ENCODE measurements at places on chromosomes 6 and 20.
A peak's percentile ranks its signal among the peaks of the same experiment; 100 is the strongest.

DNA sequence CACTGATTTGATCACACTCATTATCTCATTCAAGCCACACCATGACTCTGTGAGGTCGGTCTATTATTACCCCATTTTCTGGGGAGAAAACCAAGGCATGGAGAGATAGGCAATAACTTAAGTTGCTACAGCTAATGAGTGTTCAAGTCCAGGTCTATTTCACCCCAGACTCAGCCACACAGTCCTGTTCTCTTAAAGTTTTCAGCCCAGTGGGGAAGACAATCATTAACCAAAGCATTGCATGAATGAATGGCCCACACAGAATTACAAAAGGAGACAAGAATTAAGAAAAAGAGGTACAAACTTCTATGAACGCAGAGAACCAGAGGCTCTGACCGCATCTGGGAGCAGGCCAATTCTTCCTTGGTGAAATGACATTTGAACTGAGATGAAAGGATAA lies 7.1 kb downstream of the BPI start:
- DNase-seq: no peak

GRCh38 chr20:54688476-54688875 lies 213.1 kb downstream of the DOK5 start:
- no peak for DNase-seq

- DNase-seq: no peak
These were observed 3.7 kb downstream of the TNFAIP3 start for GRCh38 chr6:137870744-137871247.

DNA sequence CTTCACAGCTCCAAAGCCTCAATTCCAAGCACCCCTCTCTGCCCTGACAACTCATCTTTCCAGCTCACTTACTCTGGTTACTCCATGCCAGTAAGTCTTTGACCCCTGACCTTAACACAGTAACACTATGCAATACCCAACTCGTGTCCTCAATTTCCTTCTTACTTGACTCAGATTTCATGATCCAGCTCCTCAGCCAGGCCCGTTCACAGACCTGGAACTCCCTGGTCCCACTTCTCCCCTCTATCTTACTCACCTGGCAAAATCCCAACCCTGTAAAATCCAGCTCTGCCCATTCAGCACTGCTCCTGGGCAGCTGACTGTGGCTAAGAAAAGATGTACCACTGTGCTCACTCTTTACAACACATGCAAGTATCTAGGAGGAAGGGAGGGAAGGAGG lies 7.9 kb downstream of the GNL1 start:
- DNase-seq: peak; percentile 11

DNA sequence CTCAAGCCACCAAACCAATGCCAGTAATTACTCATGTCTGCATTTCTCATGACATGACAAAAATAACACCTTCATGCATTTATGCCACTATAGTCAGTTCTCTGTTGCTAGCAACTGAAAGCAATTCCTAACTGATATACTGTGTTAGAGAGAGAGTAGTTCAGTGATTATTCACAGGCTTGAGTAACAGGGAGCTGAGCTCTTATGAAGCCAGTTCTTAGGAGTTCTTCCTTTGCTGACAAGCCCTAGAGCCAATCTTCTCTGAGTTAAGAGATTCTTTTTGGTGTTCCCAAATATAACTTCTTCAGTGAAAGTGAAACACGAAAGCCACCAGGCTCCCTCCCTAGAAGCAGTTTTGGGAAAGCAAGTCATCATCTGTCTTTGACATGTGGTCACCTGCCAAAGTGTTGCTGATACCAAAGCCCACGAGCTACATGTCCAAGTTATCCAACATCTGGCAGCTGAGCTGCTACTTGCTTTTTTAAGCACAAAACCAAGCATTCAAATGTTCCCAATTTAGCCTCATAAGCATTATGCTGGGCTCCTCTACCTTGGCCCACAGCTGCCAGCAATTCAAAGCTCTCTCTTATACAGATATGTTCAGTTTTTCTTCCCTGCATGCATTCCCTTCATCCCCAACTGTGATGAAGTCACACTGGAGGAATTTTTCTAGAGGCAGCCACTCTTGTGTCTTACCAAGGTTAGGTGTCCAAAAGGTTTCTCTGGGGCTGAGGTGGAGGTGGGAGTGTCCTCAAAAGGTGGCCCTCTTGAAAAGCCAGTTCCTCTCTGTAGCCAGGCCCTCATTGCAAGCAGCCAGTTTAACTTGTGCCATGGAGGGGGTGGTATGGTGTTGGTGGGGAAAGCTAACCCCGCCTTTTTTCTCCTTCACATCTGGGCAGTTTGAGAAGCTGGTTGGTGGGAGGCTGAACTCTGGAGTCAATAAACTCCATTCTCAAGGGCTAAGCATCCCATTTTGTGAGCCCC lies 92.7 kb upstream of the ARMC2 start:
- peak; percentile 20 for DNase-seq

- peak; percentile 47 for DNase-seq
These were observed 396.4 kb downstream of the BCKDHB start for GRCh38 chr6:80502871-80503270.

- no peak for DNase-seq
These were observed 295.0 kb downstream of the KCNQ5 start for GRCh38 chr6:72916906-72917305.

DNA sequence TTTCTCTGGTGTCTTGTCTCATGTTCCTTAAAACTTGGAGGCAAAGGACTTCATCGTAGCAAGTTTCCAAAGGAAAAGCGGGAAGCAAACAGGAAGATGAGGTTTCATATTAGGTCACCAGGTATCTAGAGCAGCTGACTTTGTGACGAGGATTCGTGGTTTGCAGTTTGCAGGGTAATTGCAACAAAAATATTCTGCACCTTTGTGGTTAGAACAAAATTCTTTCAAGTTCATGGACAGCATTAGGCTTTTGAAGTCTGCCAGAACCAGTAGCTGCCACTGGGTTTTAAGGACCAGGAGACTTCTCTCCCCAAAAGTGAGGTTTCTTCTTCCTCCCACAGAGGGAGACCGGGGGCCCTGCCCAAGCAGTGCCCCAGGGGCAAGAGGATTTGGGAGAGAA lies 63.4 kb downstream of the RPP40 start:
- DNase-seq: no peak

DNA sequence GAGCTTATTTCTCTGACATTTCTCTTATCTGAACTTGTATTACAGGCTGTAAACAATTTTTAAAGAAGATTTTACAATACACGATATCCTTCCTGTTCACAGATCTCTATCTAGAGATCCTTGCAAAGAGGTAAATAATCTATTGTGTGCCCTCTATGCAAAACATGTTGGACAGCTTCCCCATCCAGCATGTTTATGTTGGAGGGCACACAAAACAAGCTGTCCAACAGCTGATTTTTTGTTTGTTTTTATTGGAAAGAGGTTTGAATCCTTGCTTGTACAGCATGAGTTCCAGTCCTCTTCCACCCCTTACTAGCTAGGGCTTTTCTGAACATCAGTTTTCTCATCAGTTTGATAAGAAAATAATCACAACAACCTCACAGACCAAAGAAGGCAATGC lies 62.3 kb upstream of the SYNDIG1 start:
- no peak for DNase-seq

DNA sequence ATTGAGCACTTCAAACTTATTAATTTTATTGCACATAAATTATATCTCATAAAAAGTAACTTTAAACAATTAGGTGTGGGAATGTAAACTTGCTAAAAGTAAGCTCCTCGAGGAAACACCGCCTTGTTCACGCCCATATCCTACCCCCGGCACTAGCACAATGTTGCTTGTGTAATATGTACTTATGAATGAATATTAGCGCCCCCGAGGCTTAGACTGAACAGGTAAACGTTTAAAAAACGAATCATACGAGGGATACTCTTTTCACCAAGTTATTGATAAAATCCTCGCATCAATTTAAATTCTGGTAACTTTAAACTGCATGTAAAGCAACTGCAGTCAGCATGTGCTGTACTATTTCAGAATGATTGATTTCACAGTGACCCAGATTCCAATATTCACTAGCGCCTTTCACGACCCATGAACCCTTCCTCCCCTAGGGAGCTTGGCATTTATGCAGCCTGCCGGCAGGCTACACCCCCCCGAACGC lies 637 bp downstream of the TFB1M start:
- DNase-seq: peak; percentile 14

DNA sequence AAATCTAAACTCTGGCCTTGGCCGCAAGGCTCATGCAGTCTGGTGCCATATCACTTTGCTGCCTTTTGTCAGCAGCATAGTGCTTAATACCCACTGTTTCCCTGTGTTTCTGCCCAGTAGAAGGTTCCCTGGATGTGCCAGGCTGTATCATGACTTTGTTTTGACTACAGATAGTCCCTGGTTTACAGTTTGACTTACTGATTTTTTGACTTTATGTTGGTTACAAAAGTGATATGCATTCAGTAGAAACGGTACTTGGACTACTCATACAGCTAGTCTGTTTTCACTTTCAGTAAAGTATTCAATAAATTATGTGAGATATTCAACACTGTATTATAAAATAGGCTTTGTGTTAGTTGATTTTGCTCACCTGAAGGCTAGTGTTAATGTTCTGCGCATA lies 19.0 kb downstream of the RALY start:
- DNase-seq: no peak

GRCh38 chr6:138590796-138591709 lies 91.8 kb upstream of the NHSL1 start:
- peak; percentile 68 for DNase-seq

DNA sequence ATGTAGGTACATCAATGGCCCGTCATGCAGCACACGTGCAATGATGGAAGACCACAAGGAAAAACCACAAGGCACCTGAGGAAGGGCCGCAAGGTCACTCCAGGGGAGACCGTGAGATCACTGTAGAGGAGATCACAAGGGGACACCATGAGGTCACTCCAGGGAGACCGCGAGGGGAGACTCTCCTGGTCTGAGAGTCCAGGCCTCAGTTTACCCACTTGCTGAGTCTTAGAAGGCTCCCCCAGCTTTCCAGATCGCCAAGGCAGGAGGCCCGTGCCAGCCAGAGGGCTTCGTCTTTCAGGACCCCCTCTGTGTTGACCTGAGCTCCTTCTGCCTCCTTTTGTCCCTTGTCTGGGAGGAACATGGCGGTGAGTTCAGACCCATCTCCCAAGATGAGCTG lies 232.2 kb downstream of the ERMARD start:
- DNase-seq: no peak

DNA sequence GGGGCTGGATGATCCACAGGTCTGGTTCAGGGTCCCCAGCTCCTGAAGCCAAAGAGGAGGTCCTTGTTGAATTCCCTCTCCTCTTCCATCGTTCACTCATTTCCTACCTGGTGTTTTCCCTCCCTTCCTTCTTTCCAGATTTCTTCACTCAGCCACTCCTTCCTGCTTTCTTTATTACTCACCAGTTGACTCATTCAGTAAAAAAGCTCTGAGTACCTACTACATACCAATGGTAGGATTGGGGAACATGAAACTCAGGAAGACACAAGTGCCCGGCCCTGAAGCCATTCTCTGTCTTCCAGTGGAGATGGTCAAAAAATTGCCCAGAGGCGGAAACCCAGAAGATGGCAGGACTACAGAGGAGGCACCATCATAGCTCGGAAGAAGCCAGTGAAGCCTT lies 11.9 kb upstream of the NSFL1C start:
- peak; percentile 28 for DNase-seq

GRCh38 chr6:5085648-5086293 lies 630 bp downstream of the PPP1R3G start:
- peak; percentile 27 for DNase-seq

GRCh38 chr20:2914160-2914559 lies 40.9 kb downstream of the PTPRA start:
- DNase-seq: peak; percentile 3

- no peak for DNase-seq
These were observed 34.0 kb downstream of the BMP5 start for GRCh38 chr6:55841341-55841740.
